ENCODE measurements at places on chromosomes 7 and 10.

DNA sequence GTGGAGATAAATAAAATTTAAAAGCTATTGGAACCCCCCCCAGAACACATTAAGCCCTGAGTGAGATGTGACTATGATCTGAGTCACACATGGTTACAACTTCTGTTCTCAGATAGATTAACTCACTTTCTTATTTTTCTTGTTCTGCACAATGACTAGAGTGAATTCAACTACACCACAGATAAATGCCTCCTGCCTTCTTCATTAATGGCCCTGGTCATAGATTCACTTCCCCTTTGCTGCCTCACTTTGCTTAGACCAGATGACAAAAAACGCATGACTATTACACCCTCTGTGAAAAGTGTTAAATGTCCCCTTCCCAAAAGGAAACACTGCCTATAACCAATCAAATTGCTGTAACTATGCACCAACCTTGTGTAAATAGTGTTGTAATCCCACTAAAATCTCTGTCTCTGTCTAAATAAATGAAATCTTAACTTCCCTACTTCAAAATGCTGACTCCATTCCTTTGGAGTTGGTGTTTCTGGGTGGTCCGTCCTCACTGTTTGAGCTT lies 49.4 kb downstream of the AKR1D1 start:
- DNase-seq, result no peak

DNA sequence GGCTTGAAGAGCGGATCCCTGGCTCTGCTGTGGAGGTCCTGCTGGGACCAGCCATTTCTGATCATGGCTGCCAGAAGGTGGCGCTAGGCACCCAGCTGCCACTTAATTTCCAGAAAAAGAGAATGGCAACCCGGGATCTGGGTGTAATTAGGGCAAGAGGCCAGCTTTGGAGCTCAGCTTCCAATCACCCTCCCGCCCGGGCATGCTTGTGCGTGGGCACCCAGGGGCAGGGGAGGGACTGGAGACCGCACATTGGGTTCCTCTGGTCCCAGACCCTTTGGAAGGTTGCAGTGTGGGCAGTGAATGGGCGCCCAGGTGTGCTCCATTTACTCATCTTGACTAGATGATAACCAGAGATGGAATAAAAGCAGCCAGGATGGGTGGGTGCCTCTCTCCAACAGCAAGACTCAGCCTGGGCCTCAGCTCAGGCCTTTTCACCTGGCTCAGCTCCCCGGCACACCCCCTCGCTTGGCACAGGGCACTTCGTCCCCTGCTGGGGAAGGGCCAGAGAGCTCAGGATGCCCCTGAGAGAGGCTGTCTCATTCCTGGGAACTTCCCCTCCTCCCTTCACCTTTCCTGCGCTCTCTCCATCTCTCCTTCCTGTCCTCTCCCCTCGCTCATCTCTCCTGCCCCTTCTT lies 14.7 kb downstream of the FAM241B start:
- DNase-seq, result no peak

DNA sequence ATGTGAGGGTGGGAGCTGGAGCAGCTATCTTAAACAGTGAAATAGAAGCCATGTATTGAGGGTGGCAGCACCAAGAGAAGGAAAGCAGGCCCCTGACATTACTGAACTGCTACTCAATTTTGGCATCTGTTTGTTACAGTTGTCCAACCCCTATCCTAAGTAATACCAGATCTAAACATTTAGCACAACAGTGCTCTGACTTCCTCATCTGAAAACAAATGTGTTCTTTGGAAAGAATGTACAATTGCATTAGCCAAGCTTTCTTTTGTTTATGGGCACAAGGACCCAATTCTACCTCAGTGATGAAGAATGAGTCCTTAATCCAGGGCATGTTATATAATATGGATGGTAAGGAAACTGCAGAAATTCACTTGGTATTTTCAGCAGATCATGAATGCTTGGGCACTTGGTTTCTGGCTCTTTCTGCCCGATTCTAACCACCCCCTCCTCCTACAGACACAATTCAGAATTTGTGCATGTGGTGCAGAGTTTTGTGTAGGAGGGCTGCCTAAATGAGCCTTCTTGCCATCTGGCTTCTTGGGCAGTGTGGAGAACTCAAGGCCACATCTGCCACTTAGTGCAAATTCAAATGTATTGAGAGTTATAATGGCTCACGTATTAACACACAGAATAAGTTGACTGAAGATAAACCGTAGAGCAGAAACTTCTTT lies 36.9 kb upstream of the KMT2E start:
- DNase-seq, result no peak

DNA sequence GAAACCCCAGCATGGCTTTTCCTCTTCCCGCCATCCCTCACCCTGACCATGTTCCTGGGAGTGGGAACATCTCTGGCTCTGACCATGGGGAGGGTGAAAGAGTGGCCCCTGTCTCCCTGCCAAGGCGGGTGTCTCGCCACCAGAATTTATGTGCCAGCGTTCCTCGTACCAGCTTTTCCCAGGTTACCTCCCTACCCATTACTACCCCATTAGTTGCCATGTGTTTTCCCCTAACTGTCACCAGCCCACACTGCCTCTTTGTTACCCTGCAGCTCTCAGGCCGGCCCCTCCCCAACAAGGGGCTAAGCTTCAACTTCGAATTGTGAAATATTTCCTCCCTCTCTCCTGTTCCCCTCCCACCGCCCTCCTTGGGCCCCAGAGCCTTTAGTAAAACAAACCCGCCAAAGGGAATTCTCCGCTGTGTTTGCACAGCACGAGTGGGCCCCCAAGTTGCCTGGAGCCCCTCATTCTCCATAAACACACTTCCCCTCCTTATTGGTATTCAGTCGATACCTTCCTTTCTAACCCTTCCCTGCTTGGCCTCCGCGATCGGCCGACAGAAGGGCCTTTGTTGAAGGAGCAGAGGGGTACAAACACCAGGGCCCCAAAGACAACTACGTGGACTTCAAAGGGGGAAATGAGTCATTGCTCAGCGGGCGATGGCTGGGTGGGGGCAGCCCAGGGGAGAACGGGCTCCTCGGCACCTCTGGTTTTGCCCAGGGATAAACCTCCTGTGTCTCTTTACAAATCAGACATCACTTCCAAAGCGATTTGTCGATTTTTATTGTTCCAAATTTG lies 45.5 kb downstream of the SLIT1 start:
- DNase-seq, result peak; percentile 41

DNA sequence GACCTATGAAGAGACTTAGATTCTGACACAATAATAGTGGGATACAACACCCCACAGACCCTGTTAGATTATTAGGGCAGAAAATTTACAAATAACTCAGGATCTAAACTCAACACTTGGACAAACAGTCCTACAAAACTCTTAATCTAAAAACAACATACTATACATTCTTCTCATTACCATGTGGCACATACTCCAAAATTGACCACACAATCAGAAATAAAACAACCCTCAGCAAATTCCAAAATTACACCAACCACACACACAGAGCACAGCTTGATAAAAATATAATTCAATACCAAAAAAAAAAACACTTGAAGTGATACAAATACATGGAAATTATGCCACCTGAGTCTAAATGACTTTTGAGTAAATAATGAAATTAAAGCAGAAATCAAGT lies 7.8 kb downstream of the ZNF680 start:
- DNase-seq, result no peak

DNA sequence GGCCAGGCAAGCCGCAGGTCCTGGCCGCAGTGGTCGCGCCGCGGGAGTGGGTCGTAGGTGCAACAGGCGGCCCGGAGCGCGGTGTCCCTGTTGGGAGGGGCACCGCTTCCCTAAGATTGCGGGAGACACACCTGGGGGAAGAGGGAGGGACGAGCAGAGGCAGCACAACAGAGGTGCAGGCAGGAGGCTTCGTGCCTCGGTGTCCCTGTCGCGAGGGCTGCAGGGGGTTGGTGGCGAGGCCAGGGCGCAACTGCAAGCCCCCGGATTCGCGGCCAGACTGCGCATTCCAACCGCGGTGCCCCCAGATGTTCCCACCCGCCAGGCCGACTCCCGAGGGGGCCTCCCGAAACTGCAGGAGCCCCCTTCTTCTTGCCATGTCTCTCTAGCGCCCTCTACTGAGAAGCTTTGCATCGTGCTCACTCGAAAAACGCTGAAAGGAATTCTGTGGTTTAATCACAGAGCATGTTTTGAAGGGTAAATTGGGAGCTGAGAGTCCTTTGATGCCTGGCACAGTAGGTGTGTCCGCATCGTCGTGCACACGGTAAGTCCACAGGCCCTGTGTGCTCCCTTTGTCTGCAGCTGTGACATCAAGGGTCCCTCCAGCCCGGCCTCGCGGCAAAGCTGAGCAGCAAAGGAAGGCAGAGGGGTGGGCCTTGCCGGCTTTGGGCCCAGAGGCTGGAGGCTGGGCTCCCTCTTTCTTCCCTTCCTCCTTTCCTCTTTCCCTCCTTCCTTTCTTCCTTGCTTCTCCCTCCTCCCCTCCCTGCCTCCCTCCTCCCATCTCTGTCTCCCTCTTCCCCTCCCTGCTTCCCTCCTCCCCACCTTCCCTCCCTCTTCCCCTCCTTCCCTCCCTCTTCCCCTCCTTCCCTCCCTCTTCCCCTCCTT lies 6.2 kb upstream of the MBL2 start:
- no peak for DNase-seq

DNA sequence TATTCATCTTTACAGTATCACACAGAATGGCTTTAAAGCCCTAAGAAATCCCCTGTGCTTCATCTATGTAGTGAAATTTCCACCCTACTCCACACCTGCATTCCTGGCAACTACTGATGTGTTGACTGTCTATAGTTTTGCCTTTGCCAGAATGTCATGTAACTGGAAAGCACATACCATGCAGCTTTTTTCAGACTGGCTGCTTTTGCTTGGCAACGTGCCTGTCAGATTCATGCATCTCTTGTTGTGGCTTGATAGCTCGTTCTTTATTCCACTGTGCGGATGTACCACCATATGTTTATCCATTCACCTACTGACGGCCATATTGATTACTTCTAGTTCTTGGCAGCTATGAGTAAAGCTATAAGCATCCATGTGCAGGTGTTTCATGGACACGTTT lies 30.6 kb downstream of the RBM17 start:
- no peak for DNase-seq

GRCh38 chr10:19815731-19816410 lies 361 bp upstream of the PLXDC2 start:
- DNase-seq, result no peak

DNA sequence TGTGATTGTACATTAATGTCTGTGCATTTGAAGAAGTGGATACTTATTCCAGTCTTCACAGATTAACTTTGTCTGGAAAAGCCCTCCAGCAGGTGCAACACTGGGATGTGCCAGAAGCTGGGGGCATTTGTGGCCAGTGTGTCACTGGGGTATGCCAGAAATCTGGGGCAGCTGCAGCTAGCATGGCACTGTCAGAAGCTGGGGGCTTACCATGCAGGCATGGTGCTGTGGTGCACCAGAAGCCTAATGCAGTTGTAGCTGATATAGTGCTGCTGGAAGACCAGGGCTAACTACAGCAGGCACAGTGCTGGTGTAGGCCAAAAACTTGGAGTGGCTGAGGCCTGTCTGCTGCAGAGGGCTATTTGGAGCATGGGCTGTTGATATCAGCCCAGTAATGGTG lies 270.1 kb downstream of the STK31 start:
- no peak for DNase-seq

DNA sequence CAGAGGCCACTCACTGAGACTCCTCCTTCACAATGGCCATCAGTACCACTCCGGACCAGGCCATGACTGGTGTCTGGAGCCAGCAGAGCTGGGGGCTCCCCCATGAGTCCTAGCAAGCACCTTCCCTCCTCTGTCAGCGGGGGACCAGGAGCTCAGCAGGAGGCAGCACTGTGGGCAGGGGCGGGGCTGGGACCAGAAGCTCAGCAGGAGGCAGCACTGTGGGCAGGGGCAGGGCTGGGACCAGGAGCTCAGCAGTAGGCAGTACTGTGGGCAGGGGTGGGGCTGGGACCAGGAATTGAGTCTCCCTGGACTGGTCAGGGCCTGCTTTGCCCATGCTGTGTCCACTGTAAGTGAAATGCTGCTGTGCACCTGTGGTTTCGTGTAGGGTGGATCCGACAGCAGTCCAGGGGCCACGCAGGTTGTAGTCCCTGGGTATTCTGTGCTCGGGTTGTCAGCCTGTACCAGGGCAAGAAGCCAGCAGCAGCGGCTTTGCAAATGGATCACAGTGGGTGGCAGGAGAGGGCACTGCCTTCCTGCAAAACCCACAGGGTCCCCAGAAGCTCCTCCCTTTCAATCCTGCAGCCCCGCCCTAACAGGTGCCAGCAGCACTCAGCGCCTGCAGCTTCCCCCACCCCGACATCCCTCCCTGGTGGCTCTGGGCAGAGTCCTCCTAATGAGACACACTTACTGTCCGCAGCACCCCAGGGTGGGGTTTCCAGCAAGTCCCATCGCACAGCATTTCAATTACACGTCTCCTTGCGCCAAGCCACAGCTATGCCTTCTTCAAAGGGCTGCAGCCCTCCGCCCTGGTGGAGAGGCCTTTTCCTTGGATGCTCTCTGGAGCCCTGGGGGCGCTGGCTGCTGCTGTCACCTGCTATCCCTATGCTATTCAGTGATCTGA lies 220.5 kb downstream of the TCERG1L start:
- DNase-seq, result no peak

DNA sequence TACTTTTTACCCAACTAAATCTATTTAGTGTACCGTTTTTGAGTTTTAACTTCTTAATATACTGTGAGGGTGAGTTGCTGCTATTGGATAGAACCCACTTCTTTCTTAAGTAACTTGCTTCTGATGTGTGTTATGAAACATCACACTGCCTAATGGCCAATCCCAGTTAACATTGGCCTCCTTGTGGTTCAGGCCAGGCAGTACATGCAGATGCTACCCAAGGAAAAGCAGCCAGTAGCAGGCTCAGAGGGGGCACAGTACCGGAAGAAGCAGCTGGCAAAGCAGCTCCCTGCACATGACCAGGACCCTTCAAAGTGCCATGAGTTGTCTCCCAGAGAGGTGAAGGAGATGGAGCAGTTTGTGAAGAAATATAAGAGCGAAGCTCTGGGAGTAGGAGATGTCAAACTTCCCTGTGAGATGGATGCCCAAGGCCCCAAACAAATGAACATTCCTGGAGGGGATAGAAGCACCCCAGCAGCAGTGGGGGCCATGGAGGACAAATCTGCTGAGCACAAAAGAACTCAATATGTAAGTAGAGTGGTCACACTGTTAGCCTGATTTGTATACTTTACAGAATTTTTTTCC lies 39.7 kb downstream of the TES start:
- no peak for DNase-seq

DNA sequence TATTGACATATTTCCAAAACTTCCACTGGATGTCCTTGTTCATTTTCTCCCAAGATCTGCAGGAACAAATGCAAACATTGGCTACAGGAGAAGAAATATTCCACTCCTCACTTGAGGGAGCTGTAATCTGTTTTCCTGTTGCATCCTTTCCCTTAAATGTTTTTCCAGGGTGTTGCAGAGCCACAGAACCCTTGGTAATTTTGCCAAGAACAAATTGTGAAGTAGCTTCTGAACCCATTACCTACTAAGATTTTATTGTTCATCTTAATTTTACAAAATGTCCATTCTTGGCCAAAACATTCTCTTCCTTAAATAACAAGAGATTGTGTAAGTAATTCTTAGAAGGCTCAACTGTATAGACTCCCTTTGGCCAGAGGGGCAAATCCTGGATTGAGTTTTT lies 177.0 kb downstream of the GNAT3 start:
- no peak for DNase-seq

DNA sequence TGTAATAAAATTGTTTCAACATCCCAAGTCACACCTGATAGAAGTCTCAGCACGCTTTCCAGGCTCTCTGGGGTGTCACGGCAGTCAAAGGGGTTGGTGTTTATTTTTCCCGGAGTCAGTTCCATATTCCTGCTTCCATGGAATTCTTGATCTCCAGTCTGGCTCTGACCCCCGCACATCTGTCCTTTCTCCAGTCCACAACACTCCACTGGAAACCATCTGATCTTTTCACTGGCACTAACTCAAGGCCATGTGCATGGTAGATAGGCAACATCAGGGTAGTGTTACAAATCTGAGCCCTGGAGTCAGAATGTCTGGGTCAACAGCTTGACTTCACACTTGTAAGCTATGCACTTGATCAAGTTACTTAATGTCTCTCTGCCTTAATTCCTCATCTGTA lies 176.2 kb downstream of the WDR11 start:
- no peak for DNase-seq
